Sigmoid colon (tissue), 7 donors: ENCODE measurements at places on chromosomes 7 and 10. TPM values are rescaled to one million over a fixed set of nuclear protein-coding genes. Genes with fewer than 3 reads are reported as not detected.

- DNase-seq, result no peak
These were observed 133.7 kb downstream of the PTPRZ1 start for GRCh38 chr7:122006687-122007086.

DNA sequence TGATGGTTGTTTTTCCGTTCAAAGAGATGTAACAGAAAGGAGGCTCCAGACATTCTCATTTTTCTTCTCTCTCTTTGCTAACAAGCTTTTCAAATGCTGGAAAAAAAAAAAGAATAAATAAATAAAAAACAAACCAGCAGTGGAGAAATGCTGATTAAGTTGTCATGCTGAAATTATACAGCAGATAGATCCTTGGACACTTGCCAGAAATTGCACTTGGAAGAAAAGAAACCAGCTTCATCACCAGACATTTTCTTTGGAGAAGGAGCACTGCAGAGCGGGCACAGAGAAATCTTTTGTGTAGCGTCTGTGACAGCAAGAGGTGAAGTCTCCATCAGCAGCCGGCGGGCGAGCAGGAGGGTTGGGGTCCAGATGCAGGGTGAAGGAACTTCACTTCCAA is 55.8 kb downstream of the CLRN3 start:
- no peak for DNase-seq

DYNC1I1 gene
- total RNA-seq, result 60.9 TPM

OPN4 gene
- total RNA-seq, result not detected

ITPRID1 gene
- total RNA-seq, result not detected

SSC4D gene
- total RNA-seq, result 3.6 TPM
